ENCODE measurements at places on chromosomes 12 and 14. TPM values are rescaled to one million over a fixed set of nuclear protein-coding genes. Genes with fewer than 3 reads are reported as not detected.

TSFM gene
- 63.6 TPM for total RNA-seq

DNA sequence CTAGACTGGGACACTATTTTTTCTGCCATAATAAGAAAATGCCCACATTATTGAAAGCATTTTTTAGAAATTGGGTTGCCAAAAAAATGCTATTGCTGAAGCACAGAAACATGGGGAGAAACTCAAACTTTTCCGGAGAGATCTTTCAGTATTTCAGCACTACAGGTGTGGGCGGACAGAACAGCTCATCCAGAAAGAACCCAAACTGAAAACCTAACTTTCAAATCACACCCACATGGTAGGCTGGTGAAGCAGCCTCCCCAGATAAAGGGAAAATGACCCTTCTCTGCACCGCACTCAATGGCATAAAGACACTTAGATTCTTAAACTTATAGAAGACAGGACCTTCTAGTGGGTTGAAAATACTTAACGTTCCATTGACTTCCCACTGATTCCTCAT, 62.3 kb upstream of the TMPO start:
- DNase-seq: no peak

FOXJ2 gene
- total RNA-seq: 6.3 TPM

GRCh38 chr14:92615451-92615850, 101.9 kb downstream of the RIN3 start:
- DNase-seq: no peak

- peak; percentile 60 for DNase-seq
Measured at GRCh38 chr12:24960222-24960855, 11.4 kb upstream of the BCAT1 start.

- DNase-seq: no peak
Measured at GRCh38 chr12:84911271-84912197, 1.1 kb downstream of the SLC6A15 start.

SMCO2 gene
- not detected for total RNA-seq

DNA sequence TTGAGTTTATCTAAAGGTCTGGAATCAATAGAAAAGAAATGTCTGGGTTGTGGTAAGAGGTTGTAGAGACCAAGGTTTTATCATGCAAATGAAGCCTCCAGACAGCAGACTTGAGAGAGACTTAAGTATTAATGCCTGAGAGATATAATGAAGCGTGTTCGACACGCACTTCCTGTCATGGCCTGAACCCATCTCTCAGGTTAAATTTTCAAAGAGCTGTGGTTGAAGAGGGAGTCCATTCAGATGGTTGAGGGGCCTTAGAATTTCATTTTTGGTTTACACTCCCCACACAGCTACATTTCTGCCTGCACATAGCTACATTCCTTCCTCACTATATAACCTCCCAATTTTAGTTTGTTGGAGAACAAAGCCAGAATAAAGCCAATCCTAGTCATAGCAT, 10.1 kb upstream of the CLEC12A start:
- DNase-seq: no peak

DNA sequence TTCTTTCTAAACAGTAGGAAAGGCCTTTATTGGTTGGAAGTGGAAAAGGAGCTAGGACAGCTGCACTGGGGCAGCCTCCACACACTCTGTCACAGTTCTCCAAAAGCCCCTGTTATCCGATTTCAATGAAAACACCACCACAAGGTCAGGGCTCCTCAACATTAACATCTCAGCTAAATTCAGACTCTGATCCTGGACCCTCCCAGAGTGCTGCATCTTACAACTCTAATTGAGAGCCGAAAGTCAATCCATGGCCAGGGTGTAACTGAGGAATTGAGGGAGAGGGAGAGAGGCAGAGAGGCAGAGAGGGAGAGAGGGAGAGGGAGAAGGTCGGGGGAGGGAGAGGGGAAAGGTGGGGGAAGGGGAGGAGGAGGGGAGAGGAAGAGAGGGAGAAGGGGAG, 32.1 kb downstream of the DICER1 start:
- no peak for DNase-seq

GRCh38 chr12:70330158-70330557, 35.9 kb upstream of the KCNMB4 start:
- DNase-seq: no peak

DNA sequence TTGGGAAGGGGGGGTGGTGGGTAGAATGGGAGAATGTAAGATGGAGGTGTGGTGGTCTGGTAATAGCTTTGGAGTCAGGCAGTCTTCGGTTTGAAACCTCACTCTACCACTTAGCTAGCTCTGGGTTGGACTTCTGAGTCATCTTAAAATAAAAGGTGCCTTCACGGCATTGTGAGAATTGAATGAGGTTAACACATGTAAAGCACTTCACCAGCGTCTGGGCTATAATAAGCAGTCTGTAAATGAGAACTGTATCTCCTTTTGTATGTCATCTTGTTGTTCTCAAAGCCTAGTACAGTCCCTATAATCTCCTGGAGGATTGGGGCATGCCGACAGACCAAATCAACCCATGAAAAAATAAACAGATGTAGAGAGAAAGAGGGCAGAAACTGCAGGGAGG, 11.2 kb downstream of the C2CD5 start:
- DNase-seq: no peak

GRCh38 chr14:65277580-65278270, 134.8 kb upstream of the FUT8 start:
- no peak for DNase-seq

DNA sequence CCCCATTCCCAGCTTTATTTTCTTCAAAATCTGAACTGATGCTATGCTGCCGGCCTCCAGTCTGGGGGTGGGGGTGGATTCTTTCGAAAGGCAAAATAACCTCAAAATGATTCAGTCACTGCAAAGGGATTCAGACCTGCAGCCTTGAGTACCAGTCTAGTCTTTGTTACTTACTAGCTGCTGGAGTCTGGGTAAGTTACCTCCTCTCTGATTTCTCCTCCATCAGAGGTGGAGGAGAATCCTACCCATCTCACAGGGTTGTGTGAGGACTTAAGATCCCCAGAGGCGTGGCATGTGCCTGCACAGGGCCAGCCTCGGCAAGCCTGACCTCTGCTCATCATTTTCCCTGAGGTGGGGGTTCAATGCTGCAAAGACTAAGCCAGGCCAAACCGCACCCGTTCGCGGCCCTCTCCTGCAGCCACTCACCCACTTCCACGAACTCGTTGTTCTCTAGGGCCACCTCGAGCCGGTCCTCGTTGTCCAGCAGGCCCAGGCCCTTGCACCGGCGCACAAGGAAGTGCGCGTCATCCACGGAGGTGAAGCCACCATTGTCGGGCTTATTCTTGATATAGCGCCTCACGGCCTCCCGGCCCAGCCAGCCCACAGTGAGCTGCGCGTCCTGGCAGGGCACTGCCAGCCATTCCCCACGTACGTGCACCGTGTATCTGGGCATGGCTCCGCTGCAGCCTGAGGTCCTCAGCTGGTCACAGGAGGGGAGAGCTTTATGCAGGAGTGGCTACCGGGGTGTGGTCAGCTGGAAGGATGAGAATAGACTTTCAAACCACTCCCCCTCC, 709 bp downstream of the HAL start:
- no peak for DNase-seq

PRKAB1 gene
- total RNA-seq: 17.4 TPM

- peak; percentile 7 for DNase-seq
Measured at GRCh38 chr14:37819155-37820015, 224.0 kb downstream of the TTC6 start.

- no peak for DNase-seq
Measured at GRCh38 chr12:28879379-28879778, 269.7 kb upstream of the FAR2 start.

DNA sequence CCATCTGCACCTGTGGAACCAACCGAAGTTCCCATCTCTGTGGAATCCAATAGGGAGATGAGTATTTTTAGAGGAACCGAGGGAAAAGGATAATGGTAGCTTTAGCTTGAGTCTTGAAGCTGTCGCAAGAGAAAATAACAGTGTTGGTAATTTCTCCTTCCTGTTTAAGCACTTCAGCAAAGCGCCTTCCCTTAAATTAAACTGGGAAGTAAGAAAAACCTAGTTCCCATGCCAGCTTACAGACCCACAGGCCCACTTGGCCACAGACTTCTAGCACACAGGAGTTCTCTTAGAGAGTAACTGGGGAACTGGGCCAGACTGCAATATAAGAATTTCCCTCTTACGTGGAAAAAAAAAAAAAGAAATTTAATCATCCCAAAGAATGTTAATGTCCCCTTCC, 223.8 kb downstream of the EFCAB11 start:
- no peak for DNase-seq

DCP1B gene
- 2.3 TPM for total RNA-seq

LBHD2 gene
- total RNA-seq: not detected

LRRC9 gene
- total RNA-seq: not detected

PHLDA1 gene
- total RNA-seq: 41.7 TPM

DNA sequence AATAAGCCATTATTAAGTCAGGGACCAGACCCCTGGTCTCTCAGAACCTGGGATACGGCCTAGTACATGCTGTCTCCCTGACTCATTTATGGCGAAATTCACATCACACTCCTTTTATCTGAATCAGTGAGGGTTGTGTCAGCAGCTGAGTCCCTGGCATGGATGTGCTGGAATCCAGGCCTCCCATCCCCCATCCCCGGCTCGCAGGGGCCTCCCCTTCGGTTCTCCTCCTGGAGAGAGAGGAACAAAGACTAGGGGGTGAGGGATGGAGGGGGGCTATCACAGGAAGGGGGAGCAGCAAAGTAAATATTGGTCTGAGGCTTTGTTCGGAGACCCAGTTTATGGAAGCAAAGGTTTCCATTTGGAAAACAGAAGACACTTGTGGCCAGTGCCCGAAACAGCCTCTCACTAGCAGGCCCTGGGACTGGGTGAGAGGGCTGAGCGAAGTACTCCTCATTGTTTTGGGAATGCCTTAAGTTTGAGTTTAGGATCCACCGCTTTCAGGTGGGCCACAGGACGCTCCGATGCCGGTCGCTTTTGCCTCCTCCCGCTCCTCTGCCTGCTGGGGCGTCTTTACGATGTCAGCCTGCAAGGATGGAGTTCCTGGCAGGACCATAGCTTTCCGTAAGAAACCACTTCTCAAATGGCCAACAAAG, 145.0 kb downstream of the PRKCH start:
- no peak for DNase-seq

GRCh38 chr12:117507548-117507947, 146.1 kb upstream of the NOS1 start:
- no peak for DNase-seq

GRCh38 chr12:125159702-125160101, 94.5 kb downstream of the AACS start:
- DNase-seq: no peak

- no peak for DNase-seq
Measured at GRCh38 chr12:68170726-68171125, 11.2 kb upstream of the IFNG start.

- no peak for DNase-seq
Measured at GRCh38 chr12:76792828-76793227, 28.9 kb downstream of the ZDHHC17 start.

KRT73 gene
- not detected for total RNA-seq

- DNase-seq: peak; percentile 55
Measured at GRCh38 chr14:34322940-34323418, 139.1 kb downstream of the SPTSSA start.

FSCB gene
- total RNA-seq: not detected

DNA sequence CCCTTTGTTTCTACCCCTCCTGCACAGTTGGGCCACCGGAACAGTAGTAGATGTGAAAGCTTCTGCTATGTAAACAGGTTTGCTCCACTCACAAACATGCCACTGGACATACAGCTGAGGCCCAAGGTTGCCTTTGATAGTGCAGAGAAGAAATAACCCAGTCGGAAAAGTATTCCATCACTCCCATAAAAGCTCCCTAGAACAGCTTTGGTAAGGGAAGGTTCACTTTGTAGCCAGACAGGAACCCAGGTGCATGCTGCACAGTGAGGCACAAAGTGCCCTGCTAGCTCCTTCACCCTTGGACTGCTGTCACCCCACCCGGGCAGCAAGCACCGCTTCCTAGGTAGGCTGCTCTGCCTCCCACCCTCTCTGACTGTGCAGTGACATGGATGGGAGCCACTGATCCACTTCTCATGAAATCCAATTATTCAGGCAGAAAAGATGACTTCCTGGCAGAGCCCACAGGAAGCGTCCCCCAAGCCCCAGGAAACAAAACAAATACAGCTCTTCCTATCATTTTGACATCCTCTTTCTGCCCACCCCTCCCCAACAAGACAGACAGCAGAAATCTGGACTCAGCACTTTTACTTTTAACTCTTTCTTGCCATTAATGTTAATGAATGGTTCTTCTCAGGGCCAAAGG, 100.2 kb downstream of the SRGAP1 start:
- DNase-seq: no peak

DNA sequence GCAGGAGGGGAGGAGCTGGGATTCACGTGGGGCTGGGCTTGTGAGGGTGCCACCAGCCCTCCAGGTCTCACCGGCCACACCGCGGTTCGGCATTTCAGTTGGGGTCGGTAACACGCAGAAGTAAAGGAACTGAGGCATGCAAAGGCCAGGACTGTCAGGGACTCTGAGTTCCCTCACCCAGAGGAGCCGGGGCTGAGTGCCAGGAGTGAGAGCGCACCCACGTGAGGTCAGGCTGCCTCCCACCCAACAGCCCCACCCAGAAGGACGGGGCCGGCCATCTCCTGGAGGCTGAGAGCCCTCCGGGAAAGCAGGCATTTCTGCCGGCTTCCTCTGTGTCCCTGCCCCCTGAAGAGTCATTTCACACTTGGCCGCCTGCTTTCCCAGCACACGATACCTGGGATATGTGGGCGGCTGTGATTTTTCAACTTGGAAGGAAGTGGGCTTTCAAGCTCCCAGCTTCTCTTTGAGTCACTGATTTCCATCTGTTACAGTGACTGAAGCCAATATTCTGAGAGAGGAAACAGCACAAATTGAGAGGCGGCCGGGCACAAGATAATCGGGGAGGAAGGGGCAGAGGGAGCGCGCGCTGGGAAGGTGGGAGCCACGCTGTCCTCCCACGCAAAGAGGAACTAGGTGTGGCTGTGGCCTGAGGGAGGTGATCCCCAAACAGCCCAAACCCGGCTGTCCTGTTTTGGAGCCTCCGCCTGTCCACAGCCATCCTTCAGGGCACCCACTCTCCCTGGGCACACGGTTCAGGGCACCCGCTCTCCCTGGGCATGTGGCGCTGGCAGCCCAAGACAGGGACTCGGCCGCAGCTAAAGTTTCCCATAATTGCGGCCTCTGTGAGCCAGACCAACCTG, 19.0 kb downstream of the GALNT9 start:
- DNase-seq: no peak

DNA sequence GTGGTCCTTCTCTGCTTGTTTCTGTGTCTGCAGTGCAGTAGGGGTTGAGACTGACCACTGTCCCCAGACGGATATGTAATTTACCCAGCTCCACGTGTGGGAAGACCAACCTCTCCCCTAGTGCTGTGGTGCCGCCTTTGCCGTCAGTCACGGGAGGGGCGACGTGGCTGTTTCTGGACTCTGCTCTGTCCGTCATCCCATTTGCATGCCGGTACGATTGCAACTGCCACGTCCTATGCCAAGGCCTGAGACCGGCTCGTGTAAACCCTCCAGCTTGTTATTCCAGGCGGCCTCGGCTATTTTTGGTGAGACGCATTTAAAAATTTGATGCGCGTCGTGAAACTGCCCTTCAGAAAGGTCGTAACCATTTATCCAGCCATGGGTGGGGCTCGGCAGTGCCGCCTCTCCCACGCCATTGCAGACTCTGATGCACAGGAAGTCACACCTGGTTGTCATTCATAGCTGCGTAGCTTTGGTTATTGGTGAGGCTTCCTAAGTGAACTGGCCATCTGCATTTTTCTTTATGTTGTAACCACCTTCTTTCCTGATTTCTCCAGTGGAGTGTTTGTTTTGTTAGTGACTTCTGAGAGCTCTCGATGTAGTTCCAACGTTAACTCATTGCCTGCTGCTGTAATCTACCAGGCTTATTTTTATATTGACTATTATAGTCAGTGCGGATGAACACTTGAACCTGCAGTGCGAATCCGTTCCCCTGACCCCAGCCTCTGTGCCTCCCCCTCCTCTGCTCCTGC, 75.1 kb downstream of the ADGRD1 start:
- DNase-seq: peak; percentile 11

GIT2 gene
- 9.8 TPM for total RNA-seq

GRCh38 chr12:15800278-15800677, 11.1 kb upstream of the EPS8 start:
- DNase-seq: no peak

ARMH4 gene
- not detected for total RNA-seq
